ENCODE measurements at places on chromosomes 5 and 9.

DNA sequence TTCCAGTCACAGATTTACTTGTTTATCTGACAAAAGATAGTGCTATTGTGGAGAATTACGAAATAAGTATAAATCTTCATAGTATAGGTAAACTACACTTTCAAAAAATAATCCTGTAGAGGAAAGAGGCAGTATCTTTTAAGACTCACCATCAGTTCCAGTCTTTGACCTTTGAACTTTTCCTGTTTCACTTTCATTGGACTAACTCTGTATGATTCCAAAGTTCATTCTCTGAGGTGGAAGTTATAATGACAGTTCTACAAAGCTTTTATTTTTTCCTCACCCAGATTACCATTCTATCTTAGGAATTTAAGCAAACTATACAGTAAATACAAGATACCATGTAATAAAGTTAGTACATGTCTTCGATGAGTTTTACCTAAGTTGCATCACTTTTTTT is 901.3 kb upstream of the SEMA6A start:
- no peak for DNase-seq

DNA sequence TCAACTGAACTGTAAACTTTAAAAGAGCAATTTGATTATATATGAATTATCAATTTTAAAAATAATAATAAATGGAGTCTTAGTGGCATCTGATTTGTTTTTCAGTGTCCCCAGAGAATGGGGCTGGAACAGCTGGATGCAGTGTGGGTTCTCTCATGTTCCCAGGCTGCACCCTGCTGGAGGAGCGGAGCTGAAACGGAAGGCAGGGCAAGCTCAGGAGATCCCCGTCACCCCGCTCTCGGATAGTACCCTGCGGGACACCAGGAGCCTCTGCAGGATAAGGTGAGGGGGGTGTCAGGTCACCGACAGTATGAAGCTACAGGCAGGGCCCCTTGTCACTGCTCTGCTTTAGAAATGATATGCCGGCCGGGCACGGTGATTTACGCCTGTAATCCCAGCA is 57.3 kb downstream of the S1PR3 start:
- no peak for DNase-seq

- DNase-seq = no peak
These were observed 112.9 kb downstream of the CAMK4 start for GRCh38 chr5:111337133-111337532.

- no peak for DNase-seq
These were observed 30.5 kb upstream of the MSH3 start for GRCh38 chr5:80623999-80624398.

GRCh38 chr5:154467655-154468354 is 10.2 kb downstream of the HAND1 start:
- DNase-seq = peak; percentile 86

DNA sequence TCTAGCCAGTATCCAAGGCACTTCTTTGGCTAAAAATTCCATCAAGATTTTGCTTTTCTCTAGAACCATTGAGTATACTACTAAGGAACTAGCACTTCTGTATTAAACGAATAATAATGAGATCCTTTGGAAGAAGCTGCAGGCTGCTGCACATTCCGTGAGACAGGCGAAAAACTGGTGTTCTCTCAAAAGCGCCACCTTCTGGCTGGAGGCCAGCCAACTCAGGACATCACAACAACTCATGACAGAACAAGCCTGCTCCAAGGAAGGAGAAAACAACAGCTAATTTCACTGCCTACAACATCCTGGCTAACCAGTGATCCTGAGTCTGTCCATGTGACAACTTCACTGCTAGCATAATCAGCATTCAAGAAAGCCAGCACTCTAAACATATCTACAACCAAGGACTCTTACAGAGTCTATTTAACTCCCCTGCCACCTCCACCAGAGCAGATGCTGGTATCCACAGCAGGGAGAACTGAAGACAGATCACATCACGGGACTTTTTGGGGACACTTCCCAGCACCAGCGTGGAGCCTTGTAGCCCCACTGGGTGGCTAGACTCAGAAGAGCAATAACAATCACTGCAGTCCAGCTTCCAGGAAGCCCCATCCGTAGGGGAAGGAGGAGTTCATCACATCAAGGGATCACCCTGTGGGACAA is 150.5 kb downstream of the YTHDC2 start:
- no peak for DNase-seq

- DNase-seq = no peak
These were observed 1.4 kb downstream of the MZB1 start for GRCh38 chr5:139388198-139388821.

DNA sequence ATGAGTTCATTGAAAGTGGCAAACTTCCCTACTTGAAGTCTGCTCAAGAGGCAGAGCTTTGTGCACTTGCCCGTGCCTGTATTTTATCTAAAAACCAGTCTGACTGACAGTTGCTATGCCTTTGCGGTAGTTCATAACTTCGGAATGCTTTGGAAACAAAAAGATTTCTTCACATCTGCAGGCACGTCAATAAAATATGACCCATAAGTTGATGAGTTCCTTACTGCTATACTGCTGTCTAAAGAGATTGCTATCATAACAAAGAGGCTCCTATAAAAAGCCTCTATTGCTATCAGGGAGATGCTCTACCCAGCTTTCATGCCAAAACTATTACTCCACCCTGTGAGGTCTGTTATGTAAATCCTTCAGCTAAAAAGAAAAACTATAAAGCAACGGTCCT is 25.4 kb upstream of the RNF20 start:
- DNase-seq = no peak

GRCh38 chr5:96582343-96582742 is 79.8 kb upstream of the CAST start:
- DNase-seq = no peak

- no peak for DNase-seq
These were observed 72.4 kb downstream of the FYB1 start for GRCh38 chr5:39146831-39147540.

GRCh38 chr9:27622693-27623340 is 49.5 kb upstream of the C9orf72 start:
- DNase-seq = no peak

GRCh38 chr5:96140496-96140895 is 178.8 kb upstream of the ELL2 start:
- no peak for DNase-seq

DNA sequence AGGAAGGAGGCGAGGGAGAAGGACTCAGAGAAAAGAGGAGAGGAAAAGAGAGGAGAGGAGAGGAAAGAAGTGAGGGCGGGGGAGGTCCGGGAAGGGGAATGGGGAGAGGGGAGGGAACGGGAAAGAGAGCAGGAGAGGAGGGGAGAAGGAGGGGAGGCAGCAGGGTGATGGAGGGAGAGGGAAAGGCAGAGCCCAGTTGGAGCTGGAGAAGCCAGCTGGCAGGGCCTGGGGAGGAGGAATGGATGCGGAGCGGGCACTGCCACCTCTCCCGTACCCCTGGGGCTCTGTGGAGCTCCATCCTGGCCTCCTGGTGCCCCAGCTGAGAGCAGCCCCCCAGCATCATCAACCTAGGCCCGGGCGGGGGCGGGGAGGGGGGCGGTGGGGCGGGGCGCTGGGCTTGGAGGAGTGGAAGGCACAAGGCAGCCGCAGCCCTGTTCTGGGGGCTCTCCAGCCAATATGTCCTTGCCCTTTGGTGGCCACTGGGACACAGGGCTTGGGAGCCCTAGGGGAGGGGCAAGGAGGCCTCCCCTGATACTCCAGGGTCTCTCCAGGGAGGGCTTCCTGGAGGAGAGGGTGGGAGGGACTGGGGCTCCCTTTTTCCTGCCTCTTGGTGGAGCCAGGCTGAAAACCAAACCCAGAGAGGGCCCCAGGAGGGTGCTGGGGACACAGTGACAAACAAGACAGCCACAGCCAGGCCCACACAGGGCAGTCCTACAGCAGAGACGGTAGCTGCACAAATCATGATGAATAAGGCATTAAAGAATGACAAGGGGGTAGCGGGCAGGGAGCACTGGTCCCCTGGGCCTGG is 123.7 kb downstream of the C9orf50 start:
- no peak for DNase-seq

DNA sequence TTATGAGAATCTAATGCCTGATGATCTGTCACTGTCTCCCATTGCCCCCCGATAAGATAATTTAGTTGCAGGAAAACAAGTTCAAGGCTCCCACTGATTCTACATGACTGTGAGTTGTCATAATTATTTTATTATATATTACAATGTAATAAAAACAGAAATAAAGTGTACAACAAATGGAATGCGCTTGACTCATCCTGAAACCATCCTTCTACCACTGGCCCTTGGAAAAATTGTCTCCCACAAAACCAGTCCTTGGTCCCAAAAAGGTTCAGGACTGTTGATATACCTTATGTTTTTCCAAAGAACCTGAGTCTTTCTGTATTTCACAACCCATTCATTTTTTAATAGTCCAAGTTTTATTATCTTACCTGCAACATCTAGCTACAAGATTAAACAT is 403.5 kb downstream of the TAF11L14 start:
- no peak for DNase-seq

DNA sequence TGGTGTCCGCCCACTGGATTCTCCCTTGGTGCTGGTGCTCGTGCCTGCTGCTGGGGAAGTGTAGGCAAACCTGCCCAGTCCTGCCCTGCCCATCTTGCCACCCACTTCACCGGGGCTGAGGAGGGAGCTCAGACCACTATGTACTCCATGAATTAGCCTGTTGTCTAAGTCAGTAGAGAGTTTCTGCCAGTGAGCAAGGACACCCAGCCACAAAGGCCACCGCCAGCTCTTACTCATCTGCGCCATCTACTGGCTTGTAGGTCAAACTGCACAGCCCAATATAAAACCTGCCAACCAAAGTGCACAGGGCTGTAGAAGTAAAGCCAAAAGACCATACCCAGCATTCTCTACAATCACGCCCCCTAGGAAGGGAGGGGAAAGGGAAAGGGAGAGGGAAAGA is 102.3 kb downstream of the GLIS3 start:
- DNase-seq = no peak

GRCh38 chr9:6034954-6035353 is 19.5 kb upstream of the RANBP6 start:
- no peak for DNase-seq

DNA sequence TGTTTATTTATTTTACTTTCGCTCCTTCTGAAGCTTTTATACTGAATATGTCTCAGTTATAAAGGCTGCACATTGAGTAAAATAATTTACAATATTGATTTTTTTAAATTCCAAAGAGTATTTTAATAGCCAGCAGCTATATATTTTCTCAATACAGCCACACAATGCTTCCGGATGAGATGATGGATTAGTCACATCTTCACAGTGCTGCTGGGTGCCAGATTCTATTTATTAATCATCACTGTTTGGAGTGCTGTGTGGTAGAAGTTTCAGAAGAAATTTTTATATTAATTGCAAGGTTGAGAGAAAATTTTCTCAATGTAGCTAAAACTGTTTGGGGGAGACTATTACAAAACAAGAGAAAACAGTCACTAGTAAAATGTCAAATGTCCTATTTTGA is 989.8 kb downstream of the TLE4 start:
- DNase-seq = no peak

DNA sequence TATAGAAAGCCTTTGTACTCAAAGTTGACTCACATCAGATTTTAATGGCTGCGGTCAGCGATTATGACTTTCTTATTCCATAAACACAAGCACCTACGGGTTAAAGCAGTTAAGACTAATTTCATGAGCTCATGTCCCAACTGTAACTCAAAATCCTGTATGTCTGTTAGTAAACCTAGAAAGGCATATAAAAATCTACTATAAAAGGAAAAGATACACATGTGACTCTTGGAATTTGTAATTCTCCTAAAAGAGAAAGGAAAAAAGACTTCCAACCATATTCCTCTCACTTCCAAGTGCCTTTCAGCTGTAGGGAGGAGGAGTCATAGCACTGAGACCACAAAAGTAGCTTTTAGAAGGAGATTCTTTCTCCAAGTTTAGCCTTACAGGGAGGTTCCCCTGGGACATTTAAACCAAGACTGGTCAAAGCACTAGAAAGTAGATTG is 129.1 kb downstream of the EBF1 start:
- DNase-seq = no peak

GRCh38 chr5:60540856-60541805 is 158.8 kb downstream of the DEPDC1B start:
- no peak for DNase-seq

- DNase-seq = no peak
These were observed 51.1 kb downstream of the FNIP1 start for GRCh38 chr5:131745703-131746102.

DNA sequence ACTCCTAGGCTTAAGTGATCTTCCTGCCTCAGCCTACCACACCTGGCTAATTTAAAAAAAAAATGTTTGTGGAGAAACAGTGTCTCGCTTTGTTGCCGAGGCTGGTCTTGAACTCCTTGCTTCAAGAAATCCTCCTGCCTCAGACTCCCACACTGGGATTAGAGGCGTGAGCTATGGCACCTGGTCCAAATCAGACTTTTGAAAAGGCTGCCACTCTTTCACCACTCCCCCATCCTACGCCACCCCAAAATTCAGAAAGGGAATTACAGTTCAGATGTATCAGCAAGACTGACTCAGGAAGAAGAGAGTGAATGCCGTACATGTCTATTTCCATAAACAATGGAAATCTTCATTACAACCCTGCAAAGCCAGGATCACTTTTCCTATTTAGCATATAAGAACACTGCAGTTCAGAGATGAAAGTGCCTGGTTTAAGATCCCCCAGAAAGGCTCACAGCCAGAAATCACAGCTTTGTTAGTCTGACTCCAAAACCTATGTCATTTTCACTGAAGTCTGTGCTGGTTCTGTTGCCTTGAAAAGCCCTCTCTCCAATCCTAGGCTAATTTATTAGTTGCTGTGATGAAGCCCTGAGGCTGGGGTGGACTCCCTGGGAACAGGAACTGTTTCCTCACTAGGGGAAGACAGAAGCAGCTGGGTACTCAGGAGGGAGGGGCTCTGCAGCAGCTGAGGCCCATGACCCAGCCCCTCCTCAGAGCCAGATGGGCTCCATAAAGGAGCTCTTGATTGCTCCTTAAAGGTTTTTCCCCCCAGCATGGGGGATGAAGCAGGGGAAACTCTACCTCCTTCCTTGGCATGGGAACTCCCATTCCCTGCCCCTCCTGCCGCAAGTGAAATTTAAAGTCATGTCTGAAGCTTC is 3.1 kb downstream of the FBLL1 start:
- DNase-seq = no peak

DNA sequence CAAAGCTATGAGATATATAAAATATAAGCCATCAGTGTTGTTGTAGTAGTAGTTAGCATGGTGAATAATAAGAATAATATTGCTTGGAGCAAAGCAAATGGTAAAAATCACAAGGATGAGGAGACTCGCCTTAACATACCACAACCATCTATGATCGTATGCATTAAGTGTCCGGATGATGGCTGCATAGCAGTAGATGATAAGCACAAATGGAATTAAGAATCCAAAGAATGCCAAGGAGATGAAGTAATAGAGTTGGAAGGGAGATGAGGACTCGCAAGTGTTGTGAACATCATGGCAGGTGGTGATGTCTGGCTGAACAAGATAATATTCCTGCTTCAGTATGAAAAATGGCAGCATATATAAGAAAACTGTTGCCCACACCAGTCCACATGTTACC is 5.5 kb downstream of the F2RL2 start:
- DNase-seq = no peak

DNA sequence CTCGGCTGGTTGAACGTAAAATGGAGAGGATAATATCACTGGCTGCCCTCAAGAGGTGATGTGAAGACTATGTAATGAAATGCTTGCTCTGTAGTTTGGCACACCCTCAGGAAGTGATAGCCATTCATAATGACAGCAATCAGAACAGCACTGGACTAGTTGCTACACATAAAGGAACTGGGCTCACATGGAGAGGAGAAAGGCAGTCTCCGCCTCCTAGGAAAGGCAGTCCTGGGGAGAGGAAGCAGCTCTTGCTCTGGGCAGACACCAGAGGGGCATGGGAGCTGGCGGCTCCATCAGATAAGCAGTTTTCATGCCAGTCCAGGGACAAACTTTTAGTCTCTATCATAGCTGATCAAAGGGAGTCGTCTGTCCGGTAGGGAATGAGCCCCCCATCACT is 46.9 kb downstream of the ARHGEF37 start:
- no peak for DNase-seq
